ENCODE measurements at places on chromosomes 11 and 22.

DNA sequence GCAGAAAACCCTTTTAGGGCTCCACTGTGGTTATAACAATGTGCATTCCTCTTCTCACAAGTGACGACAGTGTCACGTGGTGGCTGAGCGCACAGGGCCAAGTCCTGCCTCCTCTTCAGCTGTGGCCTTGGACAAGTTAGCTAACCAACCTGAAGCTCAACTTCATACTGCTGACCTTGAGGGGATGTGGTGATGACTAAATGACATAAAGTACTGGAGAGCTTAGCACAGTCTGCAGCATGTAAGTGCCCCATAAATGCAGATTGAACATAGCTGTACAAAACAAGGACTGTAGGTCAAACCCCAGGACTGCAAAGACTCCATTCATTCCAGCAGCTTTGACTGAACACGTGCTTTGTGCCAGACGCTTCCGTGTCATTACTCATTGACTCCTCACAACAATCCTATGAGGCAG lies 20.1 kb upstream of the MRGPRX2 start:
- no peak for DNase-seq

DNA sequence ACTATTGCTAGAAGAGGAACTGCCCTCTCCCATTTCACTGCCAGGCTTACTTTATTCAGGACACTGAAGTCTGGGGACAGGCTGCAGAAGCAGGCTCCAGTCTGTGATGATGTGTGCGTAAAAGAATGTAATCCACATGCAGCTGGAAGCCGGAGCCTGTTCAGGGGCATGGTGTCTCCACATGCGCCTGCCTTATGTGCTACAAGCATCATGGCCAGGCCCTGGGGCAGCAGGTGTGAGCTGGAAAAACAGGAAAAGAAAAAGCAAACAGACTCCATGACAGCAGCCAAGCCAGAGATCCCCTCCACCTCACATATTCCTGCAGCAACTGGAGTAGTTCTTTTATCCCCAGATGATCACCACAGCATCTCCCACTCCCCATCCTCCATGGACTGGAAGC lies 33.4 kb downstream of the ARFGAP2 start:
- DNase-seq: no peak

DNA sequence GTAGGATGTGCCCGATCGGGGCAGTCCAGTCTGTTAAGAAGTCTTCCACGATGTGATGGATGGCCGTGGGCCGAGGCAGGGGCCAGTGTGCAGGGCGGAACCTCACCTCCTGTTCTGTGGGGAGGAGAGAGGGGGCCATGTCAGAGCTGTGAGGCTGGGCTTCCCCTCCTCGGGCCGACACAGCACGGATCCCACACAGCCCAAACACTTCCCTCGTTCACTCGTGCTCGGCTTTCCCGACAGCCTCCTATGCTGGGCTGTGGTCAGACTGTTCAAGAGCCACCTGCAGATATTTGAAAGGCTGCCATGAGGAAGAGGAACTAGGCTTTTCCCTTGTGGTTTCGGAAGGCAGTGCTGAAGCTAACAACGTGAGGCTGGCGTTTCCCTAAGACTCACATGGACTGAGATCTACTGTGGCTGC lies 12.3 kb upstream of the TXN2 start:
- no peak for DNase-seq

DNA sequence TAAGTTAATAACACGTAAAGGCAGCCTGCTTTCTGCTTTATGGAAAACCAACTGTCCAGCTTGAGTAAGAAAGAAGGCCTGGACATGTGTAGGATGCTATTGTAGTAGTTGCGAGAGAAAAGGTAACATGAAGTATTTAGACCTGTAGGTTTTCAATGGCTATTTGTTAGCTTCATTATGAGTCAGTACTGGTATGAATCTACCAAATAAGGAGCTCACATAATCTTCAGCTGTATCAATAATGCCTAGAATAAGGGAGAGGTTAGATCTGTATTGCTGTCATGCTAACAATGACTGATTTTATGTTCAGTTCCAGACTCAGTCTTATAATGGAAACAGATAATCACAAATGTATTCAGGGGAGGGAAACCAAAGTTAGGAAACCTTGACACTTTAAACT lies 550.3 kb downstream of the CNTN5 start:
- DNase-seq: no peak

DNA sequence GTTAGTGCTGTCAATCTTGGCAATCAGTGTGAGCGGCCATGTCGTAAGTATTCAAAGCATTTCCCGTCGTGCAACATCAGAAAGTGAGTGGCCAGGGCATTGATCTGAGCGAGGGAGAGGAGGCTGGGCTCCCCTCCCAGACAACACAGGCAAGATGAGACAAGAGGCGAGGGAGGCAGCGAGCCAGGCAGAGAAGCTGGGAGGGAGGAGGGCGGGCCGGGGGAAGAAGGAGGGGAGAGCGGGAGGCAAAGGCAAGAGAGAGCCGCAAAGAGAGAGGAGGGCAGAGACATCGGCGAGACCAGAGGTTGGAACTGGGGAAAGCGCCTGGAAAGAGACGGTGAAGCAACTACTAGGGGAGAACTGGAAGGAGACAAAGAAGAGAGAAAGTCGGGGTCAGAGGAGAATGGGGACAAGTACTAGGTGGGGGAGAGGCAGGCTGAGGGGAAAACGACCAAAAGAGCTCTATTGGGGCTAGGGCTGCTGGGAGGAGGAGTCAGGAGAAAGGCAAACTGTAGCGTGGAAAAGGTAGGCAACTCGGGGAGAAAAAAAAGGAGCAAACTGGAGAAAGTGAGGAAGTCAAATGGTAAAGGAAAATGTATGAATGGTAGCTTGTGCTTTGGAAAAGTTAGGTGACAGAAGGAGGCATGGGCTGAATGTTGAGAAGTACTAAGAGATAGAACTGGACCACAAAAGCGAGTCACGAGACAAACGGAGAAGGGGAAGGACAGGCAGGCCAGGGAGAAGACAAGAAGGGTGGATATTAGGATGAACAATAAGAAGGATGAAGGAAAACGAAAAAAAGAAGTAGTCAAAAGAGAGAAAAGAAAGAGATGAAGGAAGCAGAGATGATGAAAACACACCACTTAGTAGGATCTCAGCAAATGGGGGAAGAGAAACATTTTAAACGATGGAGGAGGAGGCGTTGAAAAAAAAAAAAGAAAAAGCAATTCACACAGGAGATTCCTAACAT lies 130.5 kb upstream of the C11orf58 start:
- DNase-seq: peak; percentile 25

- DNase-seq: no peak
Measured at GRCh38 chr11:117328375-117329010, 839 bp downstream of the CEP164 start.

- DNase-seq: no peak
Measured at GRCh38 chr11:20008190-20008870, 151.9 kb downstream of the DBX1 start.

DNA sequence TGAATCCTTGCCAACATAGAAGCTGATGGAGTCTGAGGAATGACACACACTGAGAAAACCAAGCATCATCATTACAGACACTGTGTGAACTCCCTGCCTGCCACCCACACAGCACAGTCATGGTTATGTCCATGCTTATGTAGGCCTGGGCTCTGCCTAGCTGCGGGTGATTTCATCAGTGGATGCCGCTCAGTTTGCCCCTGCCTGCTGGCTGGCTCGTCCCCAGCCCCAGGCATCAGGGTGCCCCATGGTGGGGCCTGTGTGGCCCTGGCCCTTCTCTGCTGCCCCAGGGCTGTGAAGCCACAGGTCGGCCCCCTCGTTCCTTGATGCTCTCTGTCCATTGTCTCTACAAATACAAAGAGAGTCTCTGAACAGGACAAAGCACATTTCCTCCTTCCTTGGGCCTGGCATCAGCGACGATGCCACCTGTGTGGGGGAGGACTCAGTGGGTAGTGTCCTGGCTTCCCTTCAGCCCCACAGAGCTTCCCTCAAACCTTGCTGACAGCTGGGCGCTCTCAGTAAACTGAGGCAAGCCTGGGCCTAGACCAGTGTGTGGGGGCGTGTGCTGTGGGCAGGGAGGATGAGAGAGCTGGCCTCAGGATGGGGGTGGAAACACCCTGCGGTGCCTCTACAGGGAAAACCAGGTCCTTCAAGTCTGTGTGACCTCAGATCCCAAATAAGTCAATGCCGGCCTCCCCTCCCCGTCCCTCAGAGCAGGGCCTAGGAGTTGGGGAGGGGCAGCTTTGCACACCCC lies 20.0 kb upstream of the TUB start:
- DNase-seq: no peak

DNA sequence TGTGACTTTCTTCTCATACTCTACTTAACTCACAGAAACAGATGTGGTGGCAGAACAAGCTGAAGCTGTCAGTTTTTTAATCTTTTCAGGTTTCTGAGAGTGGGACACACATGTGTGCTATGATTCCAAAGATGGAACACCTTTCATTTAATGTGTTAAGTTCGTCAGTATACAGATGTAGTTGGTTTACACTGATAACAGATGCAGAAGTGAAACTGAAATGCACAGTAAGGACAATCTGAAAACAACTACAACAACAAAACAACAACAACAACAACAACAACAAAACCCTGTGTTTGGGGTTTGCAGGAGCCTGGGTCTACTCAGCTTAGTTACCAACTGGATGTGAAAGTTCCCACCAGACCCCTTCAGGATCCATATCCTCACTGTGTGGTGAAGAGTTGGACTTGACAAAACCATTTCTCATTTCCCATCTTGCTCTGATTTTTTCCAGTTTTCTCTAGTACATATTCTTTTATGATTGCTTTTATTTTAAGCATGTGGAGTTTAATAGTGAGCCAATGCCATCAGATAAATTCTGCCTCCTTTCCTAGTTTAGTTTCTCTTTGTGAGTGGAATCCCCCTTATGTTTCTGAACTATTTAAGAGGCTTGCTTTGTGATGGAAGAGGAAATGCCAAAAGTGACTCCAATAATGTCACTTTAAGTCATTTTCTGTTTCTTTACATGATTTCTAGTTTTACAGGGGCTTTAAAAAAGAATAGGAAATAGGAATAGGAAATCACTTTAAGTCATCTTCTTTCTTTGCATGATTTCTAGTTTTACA lies 47.8 kb downstream of the ARHGAP42 start:
- no peak for DNase-seq
